ENCODE measurements at places on chromosomes 2 and 18. TPM values are rescaled to one million over a fixed set of nuclear protein-coding genes. Genes with fewer than 3 reads are reported as not detected.

The DNAH6 gene
- total RNA-seq: 0.83 TPM

The ABCB11 gene
- not detected for total RNA-seq

The DOK6 gene
- total RNA-seq: not detected

The MOCOS gene
- 0.19 TPM for total RNA-seq

The ATP8B1 gene
- total RNA-seq: not detected

The TYMS gene
- 322 TPM for total RNA-seq

The SLC19A3 gene
- not detected for total RNA-seq

The CHRNG gene
- total RNA-seq: not detected

DNA sequence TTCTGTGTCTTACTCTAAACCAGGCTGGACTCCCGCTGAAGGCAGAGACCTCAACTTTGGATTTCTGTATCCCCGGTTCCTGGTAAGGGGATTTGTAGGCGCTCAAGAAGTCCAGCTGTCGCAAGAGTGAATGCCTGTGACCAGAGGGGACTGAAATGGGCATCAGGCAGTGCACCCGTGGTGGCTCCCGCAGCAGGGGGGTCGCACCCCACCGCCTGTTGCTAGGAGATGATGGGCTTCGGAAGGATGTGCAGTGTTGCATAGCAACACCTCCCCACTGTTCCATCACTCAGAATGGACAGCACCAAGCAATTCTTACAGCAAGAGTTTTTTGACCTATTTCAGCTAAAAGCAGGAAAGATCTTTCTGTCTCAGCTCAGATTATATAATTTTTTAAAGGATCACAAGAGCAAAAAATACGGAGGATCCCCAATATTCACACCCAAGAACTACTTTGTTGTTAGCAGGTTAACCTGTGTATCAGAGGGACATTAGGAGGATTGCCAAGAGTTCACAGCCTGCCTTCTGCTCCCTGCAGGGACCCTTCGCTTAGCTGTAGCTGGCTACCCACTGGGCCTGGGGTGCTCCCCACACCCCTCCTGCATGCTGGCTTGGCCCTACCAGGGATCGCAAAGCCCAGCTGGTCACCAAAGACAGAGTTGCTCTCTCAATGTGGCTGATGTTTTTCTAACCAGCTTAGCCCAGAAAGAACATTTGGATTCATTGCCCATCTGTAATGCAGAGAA lies 63.8 kb downstream of the SOWAHC start:
- no peak overlapping the region for H3K27ac ChIP-seq
- H3K27me3 ChIP-seq: peaks cover 7% of the 10 kb centered on the region
- DNase-seq: no peak

GRCh38 chr2:22360735-22361374 lies 1024.1 kb upstream of the KLHL29 start:
- no peak overlapping the region for H3K4me3 ChIP-seq
- no peak overlapping the region for H3K27ac ChIP-seq
- no peaks in the 10 kb centered on the region for H3K4me1 ChIP-seq
- DNase-seq: no peak
- H3K27me3 ChIP-seq: no peaks in the 10 kb centered on the region

DNA sequence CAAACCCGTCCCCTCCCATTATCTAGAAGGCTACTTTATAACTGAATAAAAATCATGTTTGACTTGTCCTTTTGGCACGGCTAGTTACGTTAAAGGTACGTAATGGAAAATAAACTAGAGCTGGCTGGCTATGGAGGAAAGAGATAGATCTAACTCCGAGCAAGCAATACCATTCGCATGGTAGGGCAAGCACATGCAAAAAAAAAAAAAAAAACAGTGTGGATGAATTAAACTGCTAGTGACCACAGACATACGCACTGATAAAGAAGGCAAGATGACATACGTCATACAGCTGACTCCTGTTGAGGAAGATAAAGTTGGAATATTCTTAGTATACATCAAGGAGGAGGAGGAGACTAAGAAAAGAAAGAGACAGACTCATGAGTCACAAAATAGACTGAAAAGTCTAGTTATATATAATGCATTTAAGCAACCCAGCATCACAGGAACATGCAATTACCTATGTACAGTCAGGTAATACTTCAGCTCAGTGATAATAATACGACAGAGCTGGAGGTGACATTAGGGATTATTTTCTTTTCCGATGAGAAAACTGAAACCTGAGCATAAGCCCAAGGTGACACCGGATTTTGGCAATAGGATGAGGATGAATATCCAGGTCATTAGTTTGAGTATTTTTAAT lies 37.9 kb upstream of the NARS1 start:
- no peak overlapping the region for H3K4me3 ChIP-seq
- H3K36me3 ChIP-seq: peaks cover 16% of the 10 kb centered on the region
- no peaks in the 10 kb centered on the region for H3K27me3 ChIP-seq

- H3K4me3 ChIP-seq: no peak overlapping the region
- DNase-seq: no peak
- H3K27me3 ChIP-seq: no peaks in the 10 kb centered on the region
- H3K4me1 ChIP-seq: peaks cover 2% of the 10 kb centered on the region
- H3K36me3 ChIP-seq: peaks cover 19% of the 10 kb centered on the region
Observed at GRCh38 chr2:97653473-97653872, 7.6 kb downstream of the COX5B start.

- peaks cover 2% of the 10 kb centered on the region for H3K27me3 ChIP-seq
- no peaks in the 10 kb centered on the region for H3K36me3 ChIP-seq
- peak; percentile 63 for DNase-seq
Observed at GRCh38 chr2:43169099-43169945, 57.1 kb downstream of the ZFP36L2 start.

GRCh38 chr2:191815010-191815409 lies 31.9 kb downstream of the CAVIN2 start:
- no peaks in the 10 kb centered on the region for H3K4me1 ChIP-seq
- DNase-seq: no peak
- no peak overlapping the region for H3K4me3 ChIP-seq
- H3K27me3 ChIP-seq: peaks cover 27% of the 10 kb centered on the region
- H3K27ac ChIP-seq: no peak overlapping the region
- no peaks in the 10 kb centered on the region for H3K36me3 ChIP-seq

DNA sequence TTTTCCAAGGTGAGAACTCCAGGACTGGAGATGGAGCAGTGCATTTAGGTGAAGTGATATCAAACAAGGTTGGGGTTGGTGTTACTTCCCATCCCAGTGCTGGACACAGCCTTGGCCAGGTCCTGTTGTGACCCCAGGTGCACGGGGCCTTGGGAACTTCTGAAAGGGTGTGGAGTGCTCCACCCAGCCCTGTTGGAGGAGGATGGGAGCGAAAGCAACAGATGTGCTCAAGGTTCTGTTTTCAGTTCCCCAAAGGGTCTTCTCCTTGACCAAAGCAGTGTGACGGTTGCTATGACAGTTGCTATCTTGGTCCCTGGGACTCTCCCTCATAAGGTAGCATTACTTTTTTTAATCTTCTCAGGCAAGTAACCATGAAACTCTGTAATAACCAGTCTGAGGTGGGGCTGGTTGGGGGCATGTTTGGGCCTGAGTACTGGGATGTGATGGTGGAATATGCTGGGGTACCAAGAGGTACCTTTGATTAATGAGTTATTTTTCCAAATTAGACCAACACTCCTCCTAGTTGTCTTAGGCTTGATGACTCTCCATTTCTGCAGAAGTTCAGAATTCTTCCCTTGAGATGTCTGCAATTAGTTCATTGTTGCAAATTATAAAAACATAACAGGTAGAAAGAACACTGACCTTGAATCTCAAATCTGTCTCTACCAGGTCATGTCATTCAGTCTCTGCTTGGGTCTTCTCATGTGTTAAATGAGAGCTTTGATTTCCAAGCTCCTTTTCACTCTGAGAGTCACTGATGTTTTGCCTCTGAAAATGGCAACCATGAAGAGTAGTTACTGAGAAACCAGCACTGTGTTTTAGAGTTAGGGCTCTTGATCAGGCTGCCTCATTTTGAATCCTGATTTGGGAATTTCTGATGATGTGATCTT lies 154.5 kb downstream of the RPIA start:
- no peaks in the 10 kb centered on the region for H3K36me3 ChIP-seq
- H3K27me3 ChIP-seq: peaks cover 13% of the 10 kb centered on the region
- no peak overlapping the region for H3K4me3 ChIP-seq
- H3K4me1 ChIP-seq: no peaks in the 10 kb centered on the region

GRCh38 chr2:160574468-160575140 lies 81.0 kb upstream of the RBMS1 start:
- H3K4me1 ChIP-seq: no peaks in the 10 kb centered on the region
- H3K27me3 ChIP-seq: no peaks in the 10 kb centered on the region
- DNase-seq: no peak
- no peaks in the 10 kb centered on the region for H3K36me3 ChIP-seq
- no peak overlapping the region for H3K4me3 ChIP-seq

- H3K27me3 ChIP-seq: no peaks in the 10 kb centered on the region
- H3K27ac ChIP-seq: no peak overlapping the region
- no peak overlapping the region for H3K4me3 ChIP-seq
Observed at GRCh38 chr18:46067438-46068007, 4.5 kb downstream of the PSTPIP2 start.

- H3K27ac ChIP-seq: no peak overlapping the region
- DNase-seq: no peak
- H3K4me1 ChIP-seq: no peaks in the 10 kb centered on the region
- no peak overlapping the region for H3K4me3 ChIP-seq
Observed at GRCh38 chr2:199433204-199433832, 24.4 kb downstream of the SATB2 start.

GRCh38 chr2:240704651-240705050 lies 13.0 kb downstream of the AQP12A start:
- H3K4me3 ChIP-seq: peak overlapping the region; percentile 37
- H3K27ac ChIP-seq: peak overlapping the region; percentile 11
- H3K4me1 ChIP-seq: peaks cover 9% of the 10 kb centered on the region

DNA sequence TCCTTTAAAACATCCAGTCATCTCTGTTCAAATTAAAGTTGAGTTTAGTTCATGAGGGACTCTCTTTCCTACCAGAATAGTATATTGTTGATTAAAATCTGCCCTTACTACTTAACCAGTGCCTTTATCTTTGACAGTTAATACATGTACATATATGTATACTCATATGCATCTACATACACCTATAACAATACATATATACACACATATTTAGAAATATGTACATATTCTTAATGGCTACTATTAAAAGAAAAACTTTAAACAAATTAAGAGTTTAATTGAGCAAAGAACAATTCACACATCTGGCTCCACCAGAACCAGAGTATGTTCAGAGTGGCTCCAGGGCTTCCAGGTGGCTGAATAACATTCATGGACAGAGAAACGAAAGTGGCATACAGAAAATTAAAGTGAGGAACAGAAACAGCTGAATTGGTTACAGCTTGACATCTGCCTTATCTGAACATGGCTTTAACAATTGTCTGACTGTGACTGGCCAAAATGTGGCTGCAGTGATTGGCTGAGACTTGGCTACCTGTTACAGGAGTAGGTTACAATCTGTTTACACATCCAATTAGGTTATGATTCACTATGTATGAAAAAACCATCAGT lies 38.8 kb downstream of the ZNF519 start:
- H3K36me3 ChIP-seq: peaks cover 24% of the 10 kb centered on the region
- no peak overlapping the region for H3K27ac ChIP-seq
- no peak for DNase-seq
- H3K27me3 ChIP-seq: no peaks in the 10 kb centered on the region

DNA sequence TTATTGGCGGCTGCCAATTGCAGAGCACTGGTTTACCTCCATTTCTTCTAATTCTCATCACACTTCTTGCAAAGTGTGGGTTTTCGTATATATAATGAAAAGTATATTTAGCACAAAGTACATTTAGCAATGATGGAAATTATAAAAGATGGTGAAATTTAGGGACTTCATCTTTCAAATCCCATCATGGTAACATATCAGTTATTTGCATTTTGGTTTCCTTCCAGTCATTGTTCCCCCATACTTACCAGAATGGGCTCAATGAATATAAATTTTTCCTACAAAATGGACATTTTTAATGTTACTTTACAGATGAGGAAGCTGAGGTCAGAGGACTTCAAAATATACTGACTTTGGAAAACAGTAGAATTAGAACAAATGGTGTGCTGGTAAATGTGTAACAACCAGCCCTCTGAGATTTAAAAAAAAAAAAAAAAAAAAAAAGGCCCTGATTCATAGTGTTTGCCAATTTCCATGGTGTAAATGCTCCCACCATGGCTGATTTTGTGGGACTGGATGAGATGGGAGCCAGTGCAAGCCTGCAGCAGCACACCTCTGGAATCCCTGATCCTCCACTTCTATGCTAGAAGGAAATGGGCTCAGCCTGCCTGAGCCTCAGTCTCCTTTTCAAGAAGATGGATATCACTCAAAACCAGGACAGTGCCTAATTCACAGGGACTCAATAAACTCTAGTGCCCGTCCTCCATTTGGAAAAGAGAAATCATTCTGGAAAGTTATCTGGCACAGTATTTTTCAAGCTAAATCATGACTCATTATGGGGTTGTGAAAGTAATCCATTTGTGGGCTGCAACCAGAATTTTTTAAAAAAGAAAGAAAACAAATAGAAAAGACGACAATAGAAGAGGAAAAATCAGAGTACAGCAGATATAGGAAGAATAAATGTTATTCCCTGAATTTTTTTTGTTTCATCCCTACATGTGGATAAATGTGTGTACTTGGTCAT lies 34.0 kb downstream of the LBH start:
- H3K27me3 ChIP-seq: no peaks in the 10 kb centered on the region
- no peak for DNase-seq
- peak overlapping the region; percentile 97 for H3K27ac ChIP-seq
- H3K36me3 ChIP-seq: peaks cover 23% of the 10 kb centered on the region

DNA sequence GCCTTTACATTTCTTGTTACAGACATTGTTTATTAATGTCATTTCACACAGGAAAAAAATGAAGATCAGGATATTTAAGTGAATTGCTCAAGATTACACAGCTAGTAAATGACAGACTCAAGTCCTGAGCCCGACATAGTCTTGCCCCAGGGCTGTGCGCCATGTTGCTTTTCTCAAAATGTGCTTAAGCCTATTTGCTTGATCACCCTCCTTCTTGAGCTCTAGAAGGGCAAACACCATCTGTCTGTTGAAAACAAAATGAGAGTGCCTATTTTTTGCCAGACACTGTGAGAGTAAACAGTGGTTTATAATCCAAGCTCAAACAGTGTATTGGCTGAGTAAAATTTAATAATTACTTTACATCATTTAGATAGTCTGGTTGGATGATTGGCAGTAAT lies 34.8 kb upstream of the HNMT start:
- DNase-seq: no peak
- no peaks in the 10 kb centered on the region for H3K4me1 ChIP-seq
- no peaks in the 10 kb centered on the region for H3K27me3 ChIP-seq
- no peaks in the 10 kb centered on the region for H3K36me3 ChIP-seq
- H3K27ac ChIP-seq: no peak overlapping the region
- H3K4me3 ChIP-seq: no peak overlapping the region

GRCh38 chr18:7579176-7579917 lies 12.2 kb downstream of the PTPRM start:
- H3K4me3 ChIP-seq: no peak overlapping the region
- no peaks in the 10 kb centered on the region for H3K36me3 ChIP-seq
- no peaks in the 10 kb centered on the region for H3K4me1 ChIP-seq
- no peak overlapping the region for H3K27ac ChIP-seq
- no peak for DNase-seq
- no peaks in the 10 kb centered on the region for H3K27me3 ChIP-seq

All from activated naive CD8-positive, alpha-beta T cell treated with anti-CD3 and anti-CD28 coated beads, Interleukin-2, amount 10 ng/mL, durations not matched to agents 7 days and 5 days (primary cell).